Kidney glomerular epithelial cell (primary cell): ENCODE measurements at places on chromosomes 5 and 9.

GRCh38 chr9:130308081-130308571 lies 42.6 kb downstream of the HMCN2 start:
- no peak for DNase-seq

DNA sequence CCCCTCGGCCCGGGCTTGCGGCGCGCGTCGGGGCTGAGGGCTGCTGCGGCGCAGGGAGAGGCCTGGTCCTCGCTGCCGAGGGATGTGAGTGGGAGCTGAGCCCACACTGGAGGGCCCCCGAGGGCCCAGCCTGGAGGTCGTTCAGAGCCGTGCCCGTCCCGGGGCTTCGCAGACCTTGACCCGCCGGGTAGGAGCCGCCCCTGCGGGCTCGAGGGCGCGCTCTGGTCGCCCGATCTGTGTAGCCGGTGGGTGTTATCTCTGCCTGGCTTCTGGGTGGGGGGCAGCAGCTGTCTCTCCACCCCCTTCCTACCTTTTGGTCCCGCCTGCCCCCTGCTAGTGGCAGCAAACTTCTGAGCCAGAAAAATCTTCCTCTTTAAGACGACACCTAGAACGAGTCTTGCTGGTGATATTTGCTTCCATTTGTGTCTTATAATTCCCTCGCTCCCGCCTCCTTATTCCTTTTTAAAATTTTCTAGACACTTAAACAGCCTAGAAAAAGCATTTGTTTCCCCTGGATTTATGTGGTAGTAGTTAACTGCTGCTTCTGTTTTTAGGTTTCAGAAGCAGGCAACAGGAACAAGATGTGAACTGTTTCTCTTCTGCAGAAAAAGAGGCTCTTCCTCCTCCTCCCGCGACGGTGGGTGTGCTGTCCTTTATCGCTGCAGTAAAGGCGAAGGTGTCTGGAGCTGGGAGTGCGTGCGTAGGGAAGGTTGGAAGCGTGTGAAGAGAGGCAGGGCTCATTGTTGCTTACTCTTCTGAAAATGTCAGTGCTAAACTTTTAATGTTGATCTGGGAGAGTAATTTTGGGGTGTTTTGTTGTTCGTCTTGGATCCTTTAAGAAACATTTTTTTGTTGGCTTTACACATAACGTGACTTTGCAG lies 554 bp downstream of the JAK2 start:
- peak; percentile 40 for DNase-seq

DNA sequence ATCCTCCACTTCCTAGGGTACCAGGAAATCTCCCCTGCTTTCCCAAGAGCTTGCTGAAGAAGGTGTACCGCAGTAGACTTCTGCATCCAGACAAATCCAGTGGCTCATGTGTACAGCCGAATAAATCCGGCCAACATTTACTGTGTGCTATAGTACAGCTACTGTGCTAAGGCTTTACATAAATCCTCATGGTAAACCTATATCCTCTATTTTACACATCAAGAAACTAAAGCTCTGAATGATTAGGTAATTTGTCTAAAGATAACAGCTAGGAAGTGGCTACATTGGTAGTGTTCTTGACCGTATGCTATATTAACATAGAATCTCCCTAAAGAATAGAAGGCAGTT lies 511 bp upstream of the WDR41 start:
- DNase-seq = no peak

- no peak for DNase-seq
These were observed 292.5 kb downstream of the PARP8 start for GRCh38 chr5:50958852-50959457.

DNA sequence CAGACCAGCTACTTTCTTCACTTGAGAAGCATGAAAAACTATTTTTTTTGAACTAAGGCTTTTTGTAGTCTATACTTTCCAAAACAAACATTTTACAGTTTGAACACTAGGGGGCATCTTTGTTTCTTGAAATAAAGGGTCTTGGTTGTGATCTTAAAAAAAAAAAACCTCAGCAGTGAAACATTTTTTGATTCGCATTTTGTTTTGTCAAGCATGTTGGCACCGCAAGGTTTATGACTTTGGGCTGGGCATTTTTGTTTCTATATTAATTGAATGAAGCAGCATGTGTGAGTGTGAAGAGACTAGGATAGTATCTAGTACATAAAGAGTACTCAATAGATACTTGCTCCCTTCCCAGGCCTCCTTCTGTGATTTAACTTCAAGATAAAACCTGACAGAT lies 31.6 kb upstream of the ACOT12 start:
- no peak for DNase-seq

DNA sequence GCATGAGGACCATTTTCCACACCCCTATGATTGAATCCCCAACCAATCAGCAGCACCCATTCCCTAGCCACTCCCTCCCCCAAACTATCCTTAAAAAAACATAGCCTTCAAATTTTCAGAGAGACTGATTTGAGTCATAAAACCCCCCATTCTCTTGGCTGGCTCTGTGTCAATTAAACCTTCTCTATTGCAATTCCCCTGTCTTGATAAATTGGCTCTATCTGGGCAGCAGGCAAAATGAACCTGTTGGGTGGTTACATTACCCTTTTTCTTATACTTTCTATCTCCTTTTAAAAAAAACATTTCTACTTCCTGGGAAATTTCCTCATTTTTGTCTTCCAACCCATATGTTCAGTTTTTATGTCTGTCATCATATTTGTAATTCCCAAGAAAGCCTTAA lies 220.2 kb downstream of the PDZD2 start:
- DNase-seq = no peak

GRCh38 chr5:146892231-146892630 lies 13.7 kb upstream of the PPP2R2B start:
- DNase-seq = no peak

DNA sequence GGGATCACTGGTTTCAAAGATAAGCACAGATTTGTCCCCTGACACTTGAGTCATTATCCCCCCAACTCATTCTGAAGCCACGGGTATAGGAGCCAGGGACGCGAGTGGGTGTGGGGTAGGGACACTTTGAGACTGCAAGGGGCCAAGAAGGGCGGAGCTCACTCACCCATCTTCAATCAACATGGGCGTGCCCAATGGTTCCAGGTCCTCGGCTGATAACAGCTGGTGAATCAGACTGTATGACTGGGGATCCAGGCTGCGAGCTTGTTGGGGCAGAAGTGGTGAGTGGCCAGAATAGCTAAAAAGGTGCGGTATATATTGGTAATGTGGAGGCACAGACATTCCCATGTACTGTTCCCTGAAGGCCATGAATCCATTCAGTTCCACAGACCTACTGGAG lies 30.7 kb upstream of the NR5A1 start:
- no peak for DNase-seq

- no peak for DNase-seq
These were observed 16.1 kb downstream of the C9orf50 start for GRCh38 chr9:129604766-129605163.

- no peak for DNase-seq
These were observed 5.9 kb upstream of the NREP start for GRCh38 chr5:111762895-111763294.

- no peak for DNase-seq
These were observed 508.6 kb upstream of the FAM174A start for GRCh38 chr5:100026606-100027005.

- no peak for DNase-seq
These were observed 433.0 kb downstream of the DNAH5 start for GRCh38 chr5:13511442-13511841.

GRCh38 chr5:80181618-80182211 lies 74.1 kb downstream of the SERINC5 start:
- DNase-seq = peak; percentile 53

- no peak for DNase-seq
These were observed 92.4 kb upstream of the PRRC1 start for GRCh38 chr5:127425037-127425436.

- no peak for DNase-seq
These were observed 233.2 kb downstream of the SPATA31A1 start for GRCh38 chr9:39588500-39589137.

- no peak for DNase-seq
These were observed 59.4 kb upstream of the ICE1 start for GRCh38 chr5:5363045-5363444.

DNA sequence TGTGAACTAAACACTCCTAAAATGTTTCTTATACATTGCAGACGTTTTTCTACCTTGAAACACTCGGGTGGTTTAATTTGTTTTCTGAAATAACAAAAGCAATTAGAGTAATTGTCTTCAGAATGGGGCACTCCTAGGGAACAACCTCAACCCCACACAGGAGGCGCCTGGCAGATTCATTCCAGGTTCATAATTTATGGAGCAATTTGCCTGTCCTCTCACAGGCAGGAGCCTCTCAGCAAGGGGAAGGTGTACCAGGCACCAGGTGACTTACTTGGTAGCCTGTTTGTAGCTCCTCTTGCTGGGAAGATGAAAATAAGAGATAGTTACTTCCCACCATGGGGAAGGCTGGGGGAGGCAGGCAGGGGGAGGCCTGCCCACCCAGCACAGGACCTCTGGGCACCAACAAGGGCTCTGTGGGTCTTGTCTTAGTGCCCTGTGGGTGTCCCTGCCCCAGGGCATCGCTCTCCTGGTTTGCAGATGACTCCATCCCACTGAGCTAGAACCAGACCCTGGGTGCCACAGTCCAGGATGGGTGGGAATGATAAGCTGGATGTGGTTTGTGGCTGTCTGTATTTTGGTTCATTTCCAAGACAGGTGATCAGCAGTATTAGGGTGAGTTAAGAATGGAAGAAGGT lies 144.4 kb downstream of the FSTL4 start:
- DNase-seq = peak; percentile 11

GRCh38 chr5:75509956-75510355 lies 1.5 kb downstream of the CERT1 start:
- DNase-seq = no peak

- no peak for DNase-seq
These were observed 228.3 kb downstream of the ARHGAP26 start for GRCh38 chr5:142998316-142999020.

DNA sequence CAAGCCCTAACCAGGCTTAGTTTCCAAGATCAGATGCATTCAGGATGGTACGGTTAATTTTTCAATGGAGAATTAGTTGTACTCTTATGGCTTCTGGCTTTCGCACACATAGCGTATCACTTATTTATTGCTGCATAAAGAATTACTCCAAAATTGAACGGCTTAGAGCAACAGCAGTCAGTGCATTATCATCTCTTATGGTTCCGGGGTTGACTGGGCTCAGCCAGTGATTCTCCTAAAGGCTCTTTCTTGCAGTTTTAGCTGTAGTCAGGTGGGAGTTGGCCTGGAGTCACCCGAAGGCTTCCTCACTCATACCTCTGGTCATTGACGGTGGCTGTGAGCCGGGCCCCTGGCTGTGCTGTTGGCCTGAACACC lies 595 bp upstream of the GRHPR start:
- DNase-seq = no peak

DNA sequence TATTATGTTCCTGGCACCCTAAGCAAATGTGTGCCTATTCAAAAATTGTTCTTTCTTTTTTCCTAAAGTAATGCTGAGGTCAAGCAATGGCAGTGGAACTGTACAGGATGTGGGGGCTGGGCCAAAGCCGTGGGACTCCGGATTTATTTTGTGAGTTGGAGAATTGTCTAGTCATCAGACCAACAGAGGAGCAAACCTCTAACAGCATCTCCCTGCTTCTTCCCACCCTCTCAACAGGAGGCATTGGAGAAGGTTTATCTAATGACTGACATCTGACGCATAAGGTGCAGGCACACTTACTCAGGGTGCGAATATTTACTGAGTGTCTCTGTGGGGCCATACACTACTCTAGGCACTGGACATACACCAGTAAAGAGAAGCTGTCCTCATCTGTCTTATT lies 38.6 kb downstream of the MARCHF11 start:
- no peak for DNase-seq

GRCh38 chr9:75451505-75451904 lies 363.2 kb downstream of the OSTF1 start:
- DNase-seq = no peak

DNA sequence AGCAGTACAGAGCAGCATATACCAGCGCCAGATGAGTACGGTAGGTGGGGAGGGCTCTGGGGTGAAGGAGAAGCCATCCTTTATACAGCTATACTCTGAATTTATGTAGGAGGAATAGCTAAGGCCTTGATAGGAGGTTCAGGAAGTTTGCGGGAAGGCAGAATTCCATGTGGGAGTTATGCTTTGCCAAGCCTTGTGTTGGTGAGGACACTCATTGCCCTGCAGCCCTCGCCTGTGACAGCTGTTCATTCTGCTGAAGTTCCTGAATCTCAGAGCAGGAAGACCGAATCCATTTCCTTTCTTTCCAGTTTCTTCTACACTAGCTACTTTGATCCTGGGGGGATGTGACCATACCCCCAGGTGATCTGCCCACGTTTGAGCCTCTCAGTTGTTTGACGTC lies 7.7 kb downstream of the MFAP3 start:
- no peak for DNase-seq

DNA sequence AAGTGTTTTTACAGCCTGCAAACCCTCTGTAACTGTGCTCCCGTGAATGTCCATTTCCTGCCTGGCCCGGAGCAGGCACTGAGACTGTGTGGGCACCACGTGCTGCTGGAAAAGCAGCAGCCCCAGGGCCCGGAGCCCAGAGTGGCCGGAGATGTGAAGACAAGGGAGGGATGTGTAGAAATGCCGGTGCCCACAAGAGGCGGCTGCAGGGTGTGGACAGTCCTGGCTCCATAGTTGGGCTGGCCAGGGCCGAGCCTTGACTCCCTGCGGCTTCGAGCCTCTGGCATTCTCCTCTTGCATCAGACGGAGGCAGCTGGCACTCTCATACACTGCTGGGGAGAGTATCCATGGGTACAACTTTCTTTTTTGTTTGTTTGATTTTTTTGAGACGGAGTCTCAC lies 13.2 kb upstream of the GFPT2 start:
- no peak for DNase-seq

- no peak for DNase-seq
These were observed 208.0 kb downstream of the PAPPA start for GRCh38 chr9:116361547-116361946.

DNA sequence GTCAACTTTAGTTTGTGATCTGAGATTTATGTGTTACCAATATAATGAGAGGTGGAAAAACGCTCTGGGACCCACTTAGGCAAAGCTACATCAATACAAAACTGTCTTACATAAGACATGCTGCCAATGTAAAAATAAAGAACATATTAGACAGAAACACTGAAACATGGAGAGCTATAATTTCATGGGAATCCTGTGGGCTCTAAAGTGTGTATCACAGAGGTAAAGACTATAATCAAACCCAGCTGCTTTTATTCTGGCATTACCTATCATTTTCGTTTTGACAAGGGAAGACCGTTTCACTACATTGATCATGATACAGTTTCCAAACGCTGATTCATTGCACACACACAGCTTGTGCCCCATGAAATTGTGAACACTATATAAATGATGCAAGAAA lies 400.5 kb upstream of the TUSC1 start:
- no peak for DNase-seq

DNA sequence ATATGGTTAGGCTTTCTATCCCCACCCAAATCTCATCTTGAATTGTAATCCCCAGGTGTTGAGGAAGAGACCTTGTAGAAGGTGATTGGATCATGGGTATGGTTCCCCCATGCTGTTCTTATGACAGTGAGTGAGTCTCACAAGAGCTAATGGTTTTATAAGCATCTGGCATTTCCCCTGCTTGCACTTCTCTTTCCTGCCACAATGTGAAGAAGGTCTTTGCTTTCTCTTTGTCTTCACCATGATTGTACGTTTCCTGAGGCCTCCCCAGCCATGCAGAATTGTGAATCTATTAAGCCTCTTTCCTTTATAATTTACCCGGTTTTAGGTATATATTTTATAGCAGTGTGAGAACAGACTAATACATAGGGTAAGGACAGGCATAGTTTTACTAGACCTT lies 334.5 kb downstream of the TLR4 start:
- no peak for DNase-seq
